Type B pancreatic cell (in vitro differentiated cells): ENCODE measurements at places on chromosomes 2 and 18. TPM values are rescaled to one million over a fixed set of nuclear protein-coding genes. Genes with fewer than 3 reads are reported as not detected.

DNA sequence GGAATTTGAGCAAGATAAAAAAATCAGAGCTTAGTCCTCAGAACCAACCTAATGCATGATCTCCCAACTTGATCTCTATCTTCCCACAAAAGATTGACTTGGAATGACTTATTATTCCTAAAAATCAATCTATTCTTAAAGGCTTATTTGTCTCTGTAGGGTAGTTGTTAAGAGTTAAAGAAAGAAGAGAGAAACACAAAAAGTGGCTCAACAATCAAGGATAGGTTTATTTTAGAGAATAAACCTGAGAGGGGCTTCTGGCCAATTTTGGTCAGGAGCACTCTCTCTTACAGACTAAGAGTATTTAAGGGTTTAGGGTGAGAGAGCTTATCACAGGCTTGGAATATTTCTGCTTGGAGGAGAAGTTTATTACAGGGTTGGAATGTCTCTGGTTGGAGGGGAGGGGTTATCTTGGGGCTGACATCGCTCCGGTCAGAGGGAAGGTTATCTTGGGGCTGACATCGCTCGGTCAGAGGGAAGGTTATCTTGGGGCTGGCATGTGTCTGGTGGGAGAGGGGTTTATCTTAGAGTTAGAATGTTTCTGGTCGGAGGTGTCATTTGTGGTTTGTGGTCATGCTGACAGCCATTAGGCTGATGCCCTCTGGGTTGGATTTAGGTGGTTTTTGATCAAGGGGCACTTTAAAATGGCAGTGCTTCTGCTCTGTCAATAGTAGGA is 2.4 kb upstream of the MFF start:
- DNase-seq = no peak
- peak overlapping the region; percentile 27 for H3K4me3 ChIP-seq
- H3K27ac ChIP-seq = no peak overlapping the region
- peaks cover 12% of the 10 kb centered on the region for H3K4me1 ChIP-seq

- H3K27ac ChIP-seq = no peak overlapping the region
- H3K4me3 ChIP-seq = no peak overlapping the region
- DNase-seq = no peak
Observed at GRCh38 chr2:121350402-121350775, 65.4 kb upstream of the TFCP2L1 start.

GRCh38 chr2:127597984-127598380 is 48.0 kb upstream of the GPR17 start:
- no peaks in the 10 kb centered on the region for H3K36me3 ChIP-seq
- no peak overlapping the region for H3K4me3 ChIP-seq
- no peak overlapping the region for H3K27ac ChIP-seq
- peak; percentile 22 for DNase-seq
- no peaks in the 10 kb centered on the region for H3K4me1 ChIP-seq
- peaks cover 12% of the 10 kb centered on the region for H3K27me3 ChIP-seq

GRCh38 chr2:147487286-147487977 is 357.4 kb upstream of the ACVR2A start:
- no peak for DNase-seq
- no peaks in the 10 kb centered on the region for H3K27me3 ChIP-seq
- H3K4me1 ChIP-seq = peaks cover 11% of the 10 kb centered on the region

Gene GREB1L
- 3.6 and 6.5 TPM in 2 replicates for total RNA-seq

- H3K4me1 ChIP-seq = peaks cover 11% of the 10 kb centered on the region
- H3K27me3 ChIP-seq = peaks cover 34% of the 10 kb centered on the region
- DNase-seq = no peak
- H3K36me3 ChIP-seq = no peaks in the 10 kb centered on the region
- H3K4me3 ChIP-seq = no peak overlapping the region
Observed at GRCh38 chr18:37547196-37547827, 18.3 kb downstream of the CELF4 start.

Gene MARCHF7
- total RNA-seq = 96.1 and 104 TPM in 2 replicates

Gene GAD1
- 1.7 and 2.2 TPM in 2 replicates for total RNA-seq

GRCh38 chr2:38074058-38074763 is 1.7 kb downstream of the CYP1B1 start:
- peaks cover 16% of the 10 kb centered on the region for H3K4me1 ChIP-seq
- peak overlapping the region; percentile 94 for H3K4me3 ChIP-seq
- H3K27me3 ChIP-seq = peaks cover 38% of the 10 kb centered on the region
- peaks cover 48% of the 10 kb centered on the region for H3K36me3 ChIP-seq
- DNase-seq = no peak
- peak overlapping the region; percentile 94 for H3K27ac ChIP-seq

Gene ZNF396
- total RNA-seq = 4.8 and 4.9 TPM in 2 replicates

Gene CIDEA
- not detected in 2 replicates for total RNA-seq

DNA sequence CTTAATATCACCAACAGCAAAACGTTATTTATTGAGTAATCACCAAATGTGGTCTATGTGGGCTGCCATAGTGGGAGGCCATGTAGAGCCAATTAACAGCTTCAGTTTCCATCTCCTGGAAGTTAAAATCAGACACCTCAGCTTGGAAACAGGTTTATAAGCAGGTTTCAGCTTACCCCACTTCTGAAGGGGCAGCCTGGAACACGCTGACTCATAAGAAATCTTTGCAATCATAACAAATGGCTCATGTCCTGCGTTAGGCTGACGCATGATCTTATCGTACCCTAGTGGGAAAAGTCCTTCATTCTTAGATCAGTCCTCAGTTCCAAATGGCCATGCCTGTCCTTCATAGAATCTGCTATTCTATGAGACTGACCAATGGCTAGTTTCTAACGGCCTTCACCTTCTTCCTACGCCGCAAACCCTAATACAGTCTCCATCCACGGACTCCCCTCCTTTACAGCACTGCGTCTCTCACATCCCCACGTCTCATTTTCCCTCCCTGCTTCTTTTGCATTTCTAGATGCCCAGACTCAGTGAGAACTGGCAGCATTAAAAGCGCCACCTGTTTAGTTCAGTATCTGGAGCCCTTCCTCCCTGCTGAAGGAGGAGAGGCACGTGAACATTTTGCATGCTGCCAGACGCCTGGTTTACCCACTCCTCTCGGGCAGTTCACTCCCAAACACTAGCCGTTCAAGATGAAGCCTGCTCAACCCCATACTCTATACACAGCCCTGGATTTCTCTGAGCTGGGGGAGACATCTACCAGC is 24.2 kb upstream of the BZW1 start:
- H3K36me3 ChIP-seq = no peaks in the 10 kb centered on the region
- H3K27me3 ChIP-seq = peaks cover 4% of the 10 kb centered on the region
- DNase-seq = no peak

GRCh38 chr18:76670564-76671288 is 151.6 kb upstream of the ZNF236 start:
- H3K4me1 ChIP-seq = peaks cover 4% of the 10 kb centered on the region
- no peak for DNase-seq
- H3K27me3 ChIP-seq = no peaks in the 10 kb centered on the region
- H3K27ac ChIP-seq = no peak overlapping the region
- H3K4me3 ChIP-seq = no peak overlapping the region

DNA sequence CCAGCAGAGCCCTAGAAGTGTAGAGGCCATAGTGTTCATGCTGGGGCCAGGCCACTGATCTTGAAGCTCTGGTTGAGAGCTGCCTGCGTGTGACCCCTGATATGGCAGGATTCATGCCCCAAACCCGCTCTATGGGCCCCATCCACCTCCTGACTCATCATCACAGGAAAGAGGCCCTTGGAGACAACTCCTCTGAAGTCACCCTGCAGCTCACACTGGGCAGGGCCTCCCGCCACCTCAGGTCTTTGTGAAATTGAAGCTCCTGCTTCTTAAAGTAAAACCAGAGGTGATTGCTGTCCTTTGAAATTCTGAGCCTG is 12.0 kb upstream of the TUBB6 start:
- no peaks in the 10 kb centered on the region for H3K36me3 ChIP-seq
- no peak overlapping the region for H3K27ac ChIP-seq

GRCh38 chr18:2442006-2442405 is 129.3 kb downstream of the METTL4 start:
- peaks cover 8% of the 10 kb centered on the region for H3K4me1 ChIP-seq
- H3K4me3 ChIP-seq = no peak overlapping the region
- no peak for DNase-seq
- no peak overlapping the region for H3K27ac ChIP-seq
- H3K27me3 ChIP-seq = no peaks in the 10 kb centered on the region

DNA sequence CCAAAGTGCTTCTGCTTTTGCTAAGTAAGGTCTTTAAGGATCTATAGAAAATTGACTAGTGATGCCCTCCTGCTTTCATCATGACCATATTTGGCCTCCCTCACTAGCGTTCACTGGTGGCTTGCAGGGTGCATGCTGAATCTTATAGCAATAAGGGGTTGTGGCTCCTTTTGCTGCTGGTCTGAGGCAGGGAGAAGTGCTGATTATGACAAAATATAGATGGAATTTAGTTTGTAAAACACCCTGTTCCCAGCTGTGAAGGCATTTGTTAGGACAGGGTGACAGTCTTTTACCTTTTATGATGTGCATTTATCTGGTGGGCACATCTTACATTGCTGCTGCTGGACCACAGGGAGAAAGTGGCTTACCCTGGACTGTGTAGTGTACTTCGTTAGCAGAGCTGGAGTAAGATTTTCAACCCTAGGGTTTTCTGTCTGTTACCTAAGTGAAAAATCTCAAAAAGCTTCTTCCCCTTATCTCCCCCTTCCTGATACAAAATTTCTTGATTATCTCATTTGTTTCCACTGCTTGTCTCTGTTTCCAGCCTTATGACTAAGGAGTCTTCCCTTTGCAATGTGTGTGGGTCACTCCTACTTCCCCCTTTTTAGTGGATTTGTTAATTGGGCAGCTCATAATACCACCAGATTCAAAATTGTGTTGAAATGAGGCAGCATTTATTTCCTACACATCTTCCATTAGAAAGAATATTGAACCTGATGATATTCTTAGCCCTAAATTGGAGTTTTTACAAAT is 21.2 kb upstream of the RPL37A start:
- H3K4me1 ChIP-seq = no peaks in the 10 kb centered on the region
- no peaks in the 10 kb centered on the region for H3K27me3 ChIP-seq
- H3K27ac ChIP-seq = no peak overlapping the region
- H3K4me3 ChIP-seq = no peak overlapping the region

DNA sequence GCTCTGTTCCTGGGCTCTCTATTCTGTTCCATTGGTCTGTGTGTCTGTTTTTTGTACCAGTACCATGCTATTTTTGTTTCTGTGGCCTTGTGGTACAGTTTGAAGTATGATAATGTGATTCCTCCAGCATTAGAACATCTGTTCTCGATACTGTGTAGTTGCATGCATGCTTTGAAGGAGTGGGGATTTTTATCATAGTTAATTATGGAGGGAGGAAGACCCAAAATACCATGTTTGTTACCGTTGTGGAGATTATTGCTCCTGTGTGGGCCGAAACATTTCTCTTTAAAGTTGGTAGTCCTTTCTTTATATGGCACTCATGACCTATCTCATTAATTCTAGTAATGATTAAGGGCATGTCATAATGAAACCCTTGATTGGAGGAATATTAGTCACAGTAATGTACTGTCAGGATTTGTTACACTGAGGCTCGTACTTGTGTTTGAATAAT is 87.6 kb downstream of the TTC27 start:
- H3K27ac ChIP-seq = no peak overlapping the region
- no peaks in the 10 kb centered on the region for H3K27me3 ChIP-seq
- H3K4me1 ChIP-seq = peaks cover 9% of the 10 kb centered on the region
